Urinary bladder (tissue), 4 donors: ENCODE measurements at places on chromosomes 2 and 18. TPM values are rescaled to one million over a fixed set of nuclear protein-coding genes. Genes with fewer than 3 reads are reported as not detected.

The UGT1A10 gene
- not detected for polyA plus RNA-seq

GRCh38 chr2:191892391-191892790 lies 45.5 kb upstream of the CAVIN2 start:
- DNase-seq: no peak

GRCh38 chr2:223642506-223642905 lies 40.3 kb upstream of the SCG2 start:
- DNase-seq: no peak

GRCh38 chr2:86500325-86501083 lies 59.3 kb downstream of the KDM3A start:
- no peak for DNase-seq

DNA sequence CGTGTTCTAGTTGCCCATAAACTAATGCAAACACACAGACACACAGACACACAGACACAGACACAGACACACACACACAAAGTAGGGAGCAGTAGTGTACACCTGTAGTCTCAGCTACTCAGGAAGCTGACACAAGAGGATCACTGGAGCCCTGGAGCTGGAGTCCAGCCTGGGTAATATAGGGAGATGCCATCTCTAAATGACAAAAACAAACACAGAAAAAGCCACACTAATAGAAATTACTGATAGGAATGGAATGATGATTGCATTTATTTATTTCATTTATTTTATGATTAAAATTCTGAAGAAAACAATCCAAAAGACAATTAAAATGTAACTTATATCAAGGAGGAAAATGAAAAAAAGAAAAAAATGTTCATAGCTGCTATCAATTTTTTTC lies 30.8 kb downstream of the TCF4 start:
- no peak for DNase-seq

GRCh38 chr2:64207573-64207972 lies 63.4 kb upstream of the PELI1 start:
- no peak for DNase-seq

GRCh38 chr2:99672766-99673350 lies 183.0 kb upstream of the REV1 start:
- no peak for DNase-seq

- no peak for DNase-seq
Observed at GRCh38 chr2:165003443-165004130, 48.3 kb upstream of the SLC38A11 start.
